ENCODE measurements at places on chromosomes 16 and 17.

DNA sequence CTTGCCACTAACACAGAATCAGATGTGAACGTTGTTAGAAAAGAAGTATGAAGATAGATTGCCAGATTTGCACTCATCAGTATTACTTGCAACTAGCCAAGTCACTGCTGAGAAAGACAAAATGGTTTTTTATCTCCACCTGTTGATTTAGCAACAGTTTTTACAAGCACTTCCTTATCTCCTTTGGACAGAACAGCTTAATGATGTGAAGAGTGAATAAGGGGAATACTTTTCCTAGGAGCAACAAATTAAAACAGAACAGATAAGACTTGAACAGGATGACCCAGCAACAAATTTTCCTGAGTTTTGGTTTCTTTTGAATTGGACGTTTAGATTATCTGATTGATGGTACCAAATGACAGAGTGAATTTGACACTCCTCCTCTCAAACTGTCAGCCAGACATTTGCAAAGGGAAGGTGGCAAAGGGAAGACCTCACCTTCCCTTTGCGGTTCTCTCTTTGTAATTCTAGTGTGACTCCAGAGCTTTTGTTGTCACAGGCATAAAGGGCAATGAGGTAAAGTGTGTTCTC, 130.6 kb downstream of the NLK start:
- DNase-seq = no peak

DNA sequence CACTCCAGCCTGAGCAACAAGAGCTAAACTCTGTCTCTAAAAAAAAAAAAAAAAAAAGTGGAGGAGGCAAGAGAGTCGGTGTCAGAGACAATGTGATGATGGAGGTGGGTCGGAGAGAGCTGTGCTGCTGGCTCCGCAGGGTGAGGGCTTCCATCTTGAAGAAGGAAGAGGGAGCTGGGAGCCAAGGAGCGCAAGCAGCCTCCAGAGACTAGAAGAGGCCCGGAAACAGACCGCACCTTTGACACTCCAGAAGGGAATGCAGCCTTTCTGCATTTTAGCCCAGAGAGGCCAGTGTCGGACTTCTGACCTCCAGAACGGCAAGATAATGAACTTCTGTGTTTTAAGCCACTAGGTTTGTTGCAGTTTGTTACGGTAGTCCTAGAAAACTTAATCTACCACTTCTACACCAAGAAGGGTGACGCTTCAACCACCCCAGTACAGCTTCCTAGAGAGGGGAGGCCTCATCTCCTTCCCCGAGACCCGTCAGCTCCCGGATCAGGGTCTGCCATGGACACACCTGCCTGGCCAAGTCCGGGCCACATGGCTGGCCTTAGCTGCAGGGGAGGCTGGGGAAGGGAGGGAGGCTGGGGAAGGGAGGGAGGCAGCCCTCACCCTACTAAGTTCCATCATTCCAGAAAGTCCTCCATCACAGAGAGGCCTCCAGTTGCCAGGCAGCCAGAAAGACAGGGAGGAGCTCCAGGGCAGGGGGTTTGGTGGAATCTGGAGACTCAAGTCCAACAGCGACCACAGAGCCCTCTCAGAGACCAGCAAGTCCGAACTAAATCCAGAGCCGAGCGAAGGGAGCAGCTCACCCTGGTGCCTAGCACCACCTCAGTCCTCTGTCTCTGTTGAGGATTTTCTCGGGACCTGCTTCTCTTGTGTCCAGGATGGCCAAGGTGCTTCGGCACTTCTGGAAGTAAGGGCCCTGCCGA, 13.2 kb upstream of the RBFOX3 start:
- DNase-seq = no peak

DNA sequence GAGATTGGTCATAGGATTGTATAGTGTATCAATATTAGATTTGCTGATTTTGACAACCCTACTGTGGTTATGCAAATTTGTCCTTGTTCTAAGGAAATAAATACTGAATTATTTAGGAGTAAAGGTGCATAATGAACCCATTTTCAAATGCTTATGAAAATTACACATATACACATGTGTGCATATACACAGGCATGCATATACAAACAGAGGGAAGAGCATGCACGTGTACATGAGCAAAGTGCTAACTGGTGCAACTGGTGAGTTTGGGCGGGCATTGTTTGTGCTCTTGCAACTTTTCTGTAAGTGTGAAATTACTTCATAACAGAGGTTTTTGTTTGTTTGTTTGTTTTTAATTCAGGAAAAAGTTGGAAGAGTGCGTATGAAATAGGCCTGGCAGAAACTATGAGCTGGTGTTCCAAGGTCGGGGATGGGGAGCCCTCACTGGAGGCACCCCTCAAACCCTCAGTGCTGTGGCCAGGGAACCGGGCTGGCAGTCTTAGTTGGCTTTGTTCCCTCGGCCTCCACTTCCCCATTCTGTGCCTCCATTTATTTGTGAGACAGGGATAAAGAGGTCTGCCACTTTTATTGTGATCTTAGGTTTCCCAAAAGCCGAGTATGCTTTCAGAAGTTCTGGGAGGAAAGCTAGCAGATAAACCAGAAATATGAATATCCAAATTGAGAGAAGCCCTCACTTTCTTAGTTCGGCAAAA, 5.8 kb downstream of the DEXI start:
- DNase-seq = no peak

DNA sequence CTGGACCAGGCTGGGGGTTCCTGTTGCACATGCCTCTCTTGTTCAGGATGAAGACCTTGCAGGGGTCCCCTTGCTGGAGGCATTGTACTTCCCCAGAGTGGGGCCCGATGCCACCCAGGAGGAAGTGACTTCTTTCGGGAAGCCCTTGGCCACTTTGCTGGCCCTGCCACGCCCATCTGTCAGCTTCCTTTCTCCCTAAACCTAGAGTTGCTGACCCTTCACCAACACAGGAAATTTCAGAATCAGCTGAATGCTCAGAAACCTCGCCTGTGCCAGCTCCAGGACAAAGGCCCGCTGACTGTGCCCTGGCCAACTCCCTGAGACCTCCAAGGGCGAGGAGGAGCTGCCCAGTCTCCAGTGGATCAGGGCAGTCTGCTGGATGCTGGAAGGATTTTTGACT, 26.7 kb downstream of the WNT9B start:
- DNase-seq = no peak

DNA sequence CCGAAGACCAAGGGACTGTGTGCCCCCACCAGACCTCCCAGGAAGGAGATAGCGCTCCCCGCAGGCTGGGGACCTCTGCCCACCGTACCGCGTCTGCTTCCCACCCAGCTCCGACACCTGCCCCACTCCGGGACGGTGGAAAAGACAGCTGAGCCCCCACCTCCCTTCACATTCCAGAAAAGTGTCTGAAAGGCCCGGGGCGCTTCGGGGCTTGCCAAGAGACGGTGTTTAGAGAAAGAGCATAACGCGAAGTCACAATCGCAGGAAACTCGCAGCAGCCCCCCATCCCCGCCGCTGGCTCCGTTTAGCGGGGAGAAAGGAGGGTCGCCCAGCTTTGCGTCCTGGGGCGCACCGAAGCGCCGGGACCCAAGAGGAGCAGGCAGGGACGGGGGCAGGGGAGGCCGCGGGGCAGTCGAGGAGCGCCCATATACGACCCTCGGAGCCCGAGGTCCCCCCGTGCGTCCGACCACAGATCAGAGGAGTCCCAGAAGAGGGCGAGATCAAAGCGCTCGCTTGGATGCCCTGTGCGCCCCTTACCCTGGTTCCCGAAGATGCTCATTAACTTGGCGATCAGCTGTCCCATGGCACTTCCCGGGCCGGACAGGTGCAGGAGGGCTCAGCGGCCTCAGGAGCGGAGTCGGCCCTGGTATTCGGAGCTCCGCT, 652 bp downstream of the ARL5C start:
- no peak for DNase-seq

DNA sequence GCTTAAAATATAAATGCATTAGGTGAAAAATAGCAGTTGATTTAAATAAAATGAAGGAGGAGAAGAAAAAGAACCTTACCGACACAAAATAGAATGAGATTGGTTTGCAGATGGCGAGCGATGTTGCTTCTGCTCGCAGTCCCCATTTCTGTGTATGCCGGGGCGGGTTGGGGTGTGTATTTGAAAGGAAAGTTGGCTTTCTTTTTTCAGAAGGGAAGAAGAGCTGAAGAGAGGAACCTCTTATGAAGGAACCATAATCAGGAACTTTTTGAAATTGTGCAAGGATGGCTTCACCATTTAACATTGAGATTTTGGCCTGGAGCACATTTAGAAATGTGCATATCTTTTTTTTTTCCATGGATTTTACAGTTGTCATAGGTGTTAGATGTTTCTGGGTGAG, at the start of gene IGSF6:
Gene IGSF6 (minus strand): TSS at position 156 of the 400 bp plus-strand sequence. CDS start 10 bp downstream, at position 146.
- DNase-seq = no peak

GRCh38 chr16:4420505-4421105, 4.2 kb upstream of the CORO7 start:
- no peak for DNase-seq

GRCh38 chr17:73338050-73338521, 26.3 kb upstream of the CDC42EP4 start:
- no peak for DNase-seq

DNA sequence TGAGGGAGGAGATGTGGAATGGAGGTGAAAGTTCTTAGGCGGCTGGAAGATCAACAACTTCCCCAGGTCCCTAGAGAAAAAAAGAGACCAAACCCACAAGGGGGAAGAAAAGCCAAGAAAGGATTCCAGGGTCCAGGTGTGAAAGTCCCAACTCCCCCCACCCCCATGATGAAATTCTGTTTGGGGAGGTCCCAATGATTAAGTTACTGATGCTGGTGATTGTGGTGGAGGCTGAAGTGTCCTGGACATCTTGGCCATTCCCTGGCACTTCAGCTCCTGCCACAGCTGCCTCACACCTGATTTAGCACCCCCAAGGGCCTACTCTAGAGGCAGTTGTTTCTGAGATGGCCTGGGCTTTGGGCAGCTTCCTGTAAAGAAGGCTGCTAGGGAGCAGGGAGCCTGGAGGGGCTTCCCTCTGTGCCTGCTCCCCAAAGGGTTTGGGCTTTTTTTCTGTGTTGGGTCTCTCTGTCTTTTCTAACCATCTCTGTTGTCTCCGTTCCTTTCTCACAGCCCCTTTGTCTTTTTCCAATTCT, 13.1 kb downstream of the HOXB4 start:
- no peak for DNase-seq

GRCh38 chr16:58096249-58096648, 32.9 kb downstream of the CFAP20 start:
- no peak for DNase-seq

DNA sequence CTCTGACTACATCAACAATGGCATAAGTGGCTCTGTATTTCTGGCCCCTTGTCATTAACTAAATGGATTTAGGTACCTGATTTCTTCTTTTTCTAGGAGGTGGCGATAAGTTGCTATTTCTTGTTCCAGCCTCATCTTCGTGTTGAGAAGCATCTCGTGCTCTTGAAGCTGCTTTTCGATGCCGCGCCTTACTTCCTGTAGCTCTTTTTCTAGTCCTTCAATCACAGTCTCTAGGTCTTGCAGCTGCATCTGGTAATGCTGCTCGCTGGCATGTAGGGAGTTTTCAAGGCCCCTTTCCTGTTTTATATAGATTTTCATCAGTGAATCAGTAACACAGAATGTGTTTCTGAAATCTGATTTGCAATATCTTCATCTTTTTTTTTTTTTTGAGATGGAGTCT, 5.1 kb downstream of the KRT222 start:
- no peak for DNase-seq

- no peak for DNase-seq
These were observed 102.4 kb downstream of the CCT6B start for GRCh38 chr17:34858591-34859565.

- no peak for DNase-seq
These were observed 18.4 kb downstream of the TRAP1 start for GRCh38 chr16:3698941-3699340.

- DNase-seq = no peak
These were observed 2.5 kb downstream of the SGCA start for GRCh38 chr17:50168319-50168718.

GRCh38 chr16:31476303-31477219, 4.6 kb downstream of the TGFB1I1 start:
- peak; percentile 90 for DNase-seq

DNA sequence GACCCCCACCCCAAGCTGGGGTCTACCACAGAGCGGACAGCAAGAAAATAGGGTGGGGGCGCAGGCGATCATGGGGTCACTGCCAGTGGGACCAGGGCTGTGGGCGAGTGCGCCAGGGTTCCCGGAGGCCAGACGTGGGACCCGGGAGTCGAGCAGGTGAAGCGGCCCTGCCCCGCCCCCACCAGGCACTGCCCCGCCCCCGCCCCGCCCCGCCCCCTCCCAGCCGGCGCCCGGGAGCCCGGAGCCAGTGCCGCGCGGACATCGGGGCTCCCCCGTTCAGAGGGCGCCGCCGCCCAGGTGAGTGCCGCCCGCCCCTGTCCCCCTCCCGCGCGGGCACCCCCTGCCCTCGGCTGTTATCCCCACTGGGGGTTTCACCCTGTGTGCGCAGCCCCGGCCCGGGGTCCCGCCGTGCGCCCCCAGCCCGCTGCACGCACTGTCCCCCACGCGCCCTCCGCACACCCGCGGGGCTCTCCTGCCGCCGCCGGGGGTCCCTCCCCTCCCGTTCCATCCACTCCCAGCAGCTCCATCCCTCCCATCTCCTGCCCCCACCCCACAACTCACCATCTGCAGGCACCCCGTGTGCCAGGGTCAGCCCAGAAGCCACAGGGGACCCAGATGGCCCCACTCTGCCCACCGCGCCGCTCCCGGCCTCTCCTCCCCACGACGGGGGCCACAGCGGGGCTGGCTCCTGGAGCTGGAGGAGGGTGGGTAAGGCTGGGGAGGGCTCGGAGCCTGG, at the start of gene SSTR5:
Gene SSTR5 (plus strand): TSS at position 222 of the 736 bp plus-strand sequence. CDS start 6,122 bp downstream, outside the sequence.
- DNase-seq = no peak

- DNase-seq = no peak
These were observed 10.0 kb upstream of the SLC4A1 start for GRCh38 chr17:44277976-44278375.

DNA sequence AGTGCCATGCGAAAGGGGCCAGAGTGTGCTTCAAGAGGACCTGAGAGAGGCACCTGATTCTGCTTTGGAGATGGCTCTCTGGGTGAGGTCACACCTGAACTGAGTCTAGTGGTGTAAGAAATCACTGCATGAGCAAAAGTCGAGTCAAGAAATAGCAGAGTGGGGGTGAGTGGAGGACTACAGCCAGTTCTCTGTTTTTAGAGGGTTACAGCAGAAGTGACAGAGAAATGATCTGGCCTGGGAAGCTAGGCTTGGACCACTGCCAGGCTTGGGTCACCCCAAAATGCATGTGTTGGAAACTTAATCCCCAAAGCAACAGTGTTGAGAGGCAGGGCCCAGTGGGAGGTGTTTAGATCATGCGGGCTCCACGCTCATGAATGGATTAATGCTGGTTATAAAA, 312.0 kb downstream of the CBLN1 start:
- no peak for DNase-seq

GRCh38 chr16:55828680-55829079, 4.2 kb downstream of the CES1 start:
- DNase-seq = no peak

GRCh38 chr16:58727028-58727781, 6.9 kb downstream of the GOT2 start:
- no peak for DNase-seq

GRCh38 chr16:81864646-81865382, 85.7 kb downstream of the PLCG2 start:
- DNase-seq = no peak
